ENCODE measurements at places on chromosomes 3 and 15. TPM values are rescaled to one million over a fixed set of nuclear protein-coding genes. Genes with fewer than 3 reads are reported as not detected.

The GOLGA6L4 gene
- total RNA-seq = 2.0 TPM

The GNAI2 gene
- 92.5 TPM for total RNA-seq

The NR1I2 gene
- total RNA-seq = 6.0 TPM

The CKMT1B gene
- 5.4 TPM for total RNA-seq

Data from Calu3 (cell line).